ENCODE measurements at places on chromosomes 3 and 15.

DNA sequence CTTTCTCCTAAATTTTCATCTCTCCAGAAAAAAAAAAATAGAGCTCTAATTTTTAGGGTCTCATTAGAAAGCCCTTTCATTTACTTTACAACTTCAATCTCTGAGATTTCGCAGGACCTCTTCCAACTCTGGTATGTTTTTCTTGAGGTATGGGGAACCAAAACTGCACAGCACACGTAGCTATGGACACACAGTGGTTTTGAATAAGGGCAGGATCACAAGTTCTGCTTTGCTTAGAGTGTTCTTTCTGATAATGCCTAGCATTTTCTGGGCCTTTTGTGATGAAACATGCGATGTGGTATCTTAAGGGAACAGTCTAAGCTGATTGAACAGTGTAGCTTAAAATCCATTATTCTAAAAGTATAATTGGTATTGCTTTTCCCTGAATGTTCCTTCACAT lies 25.3 kb downstream of the ZNF592 start:
- no peak for DNase-seq

- DNase-seq, result no peak
Measured at GRCh38 chr3:18189282-18190050, 235.7 kb downstream of the SATB1 start.

- DNase-seq, result no peak
Measured at GRCh38 chr3:54549607-54550220, 378.1 kb downstream of the LRTM1 start.

- DNase-seq, result no peak
Measured at GRCh38 chr3:151351219-151351618, 21.9 kb upstream of the P2RY13 start.

DNA sequence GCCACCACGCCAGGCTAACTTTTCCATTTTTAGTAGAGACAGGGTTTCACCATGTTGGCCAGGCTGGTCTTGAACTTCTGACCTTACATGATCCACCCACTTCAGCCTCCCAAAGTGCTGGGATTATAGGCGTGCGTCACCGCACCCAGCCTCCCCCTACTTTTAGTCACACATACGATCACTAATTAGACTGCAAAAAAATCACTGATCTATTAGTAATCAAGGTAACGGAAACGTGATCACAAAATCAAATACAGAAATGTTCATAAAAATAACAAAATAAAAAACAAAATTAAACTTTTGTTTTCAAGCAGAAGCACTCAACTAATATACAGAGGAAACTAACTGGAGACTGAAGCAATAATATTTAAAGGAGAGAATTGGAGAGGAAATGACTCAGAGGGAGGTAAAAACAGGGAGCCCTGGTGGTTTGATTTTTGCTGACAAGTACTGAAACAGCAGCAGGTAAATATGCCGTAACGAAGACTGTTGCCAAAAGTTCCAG lies 4.6 kb downstream of the WDR53 start:
- peak; percentile 7 for DNase-seq

- DNase-seq, result no peak
Measured at GRCh38 chr15:81069909-81070308, 64.2 kb upstream of the CFAP161 start.

GRCh38 chr15:47493357-47494247 lies 223.7 kb upstream of the SEMA6D start:
- DNase-seq, result no peak

GRCh38 chr3:177107461-177108239 lies 89.6 kb downstream of the TBL1XR1 start:
- no peak for DNase-seq

DNA sequence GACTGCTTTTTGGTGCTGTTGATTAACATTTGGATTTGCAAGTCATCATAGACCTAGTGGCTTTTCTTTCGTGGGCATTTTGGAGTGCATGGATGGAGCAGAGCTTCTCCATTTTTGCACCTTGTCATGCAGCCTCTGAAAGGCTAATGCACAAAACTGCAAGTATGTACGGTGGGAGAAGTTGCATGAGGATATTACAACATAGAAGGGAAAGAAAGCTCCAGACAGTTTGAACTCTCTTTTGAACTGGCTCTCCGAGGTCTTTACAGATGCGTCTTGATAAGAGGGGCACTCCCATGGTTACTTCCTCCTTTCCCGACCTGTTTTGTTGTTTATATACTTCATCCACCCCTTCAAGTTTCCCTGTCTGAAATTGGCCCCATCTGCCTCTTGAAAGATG lies 147.1 kb upstream of the GBE1 start:
- no peak for DNase-seq

GRCh38 chr3:22632536-22632935 lies 570.6 kb upstream of the UBE2E2 start:
- no peak for DNase-seq

DNA sequence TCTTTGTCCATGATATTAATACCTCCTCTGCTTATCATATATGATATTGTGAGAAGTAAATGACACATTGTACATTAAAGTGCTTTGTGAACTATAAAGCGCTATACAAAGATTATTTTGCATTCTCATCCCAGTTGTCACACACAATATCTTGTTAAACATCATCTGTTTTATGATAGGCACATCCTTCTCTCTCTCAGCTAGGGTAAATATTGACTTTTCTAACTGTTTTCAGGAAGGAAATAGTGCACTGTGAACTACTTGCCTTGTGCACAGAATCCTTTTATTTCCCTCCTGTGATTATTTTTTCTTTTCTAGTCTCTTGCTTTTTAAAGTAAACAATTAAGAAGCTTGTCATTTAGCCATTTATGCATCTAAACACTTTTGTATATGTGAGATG lies 388.2 kb downstream of the LPP start:
- no peak for DNase-seq
